SJSA1 (cell line): ENCODE measurements at places on chromosomes 7 and 10. TPM values are rescaled to one million over a fixed set of nuclear protein-coding genes. Genes with fewer than 3 reads are reported as not detected.

DNA sequence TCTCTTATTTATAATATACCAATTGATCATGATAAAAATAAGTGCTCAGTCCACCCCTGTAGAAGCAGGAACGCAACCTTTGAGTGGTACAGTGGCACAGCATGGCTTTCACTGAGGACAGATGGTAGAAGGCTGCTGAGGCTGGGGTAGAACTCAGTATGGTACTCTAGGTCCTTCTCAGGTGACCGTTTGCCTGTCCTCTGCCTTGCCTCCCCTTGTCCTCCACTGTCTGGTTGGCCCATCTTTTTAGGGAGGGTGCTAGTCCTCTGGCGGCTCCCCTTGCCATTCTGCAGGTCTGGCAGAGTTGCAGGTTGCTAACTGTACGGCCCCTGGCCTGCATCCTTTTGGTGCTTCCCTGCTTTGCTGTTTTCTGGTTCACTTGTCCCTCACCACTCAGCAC is 27.3 kb downstream of the SLC18A2 start:
- DNase-seq, result no peak

MMD2 gene
- total RNA-seq, result not detected in 2 replicates

GRCh38 chr7:10888861-10889260 is 84.8 kb upstream of the PHF14 start:
- no peak for DNase-seq

DNA sequence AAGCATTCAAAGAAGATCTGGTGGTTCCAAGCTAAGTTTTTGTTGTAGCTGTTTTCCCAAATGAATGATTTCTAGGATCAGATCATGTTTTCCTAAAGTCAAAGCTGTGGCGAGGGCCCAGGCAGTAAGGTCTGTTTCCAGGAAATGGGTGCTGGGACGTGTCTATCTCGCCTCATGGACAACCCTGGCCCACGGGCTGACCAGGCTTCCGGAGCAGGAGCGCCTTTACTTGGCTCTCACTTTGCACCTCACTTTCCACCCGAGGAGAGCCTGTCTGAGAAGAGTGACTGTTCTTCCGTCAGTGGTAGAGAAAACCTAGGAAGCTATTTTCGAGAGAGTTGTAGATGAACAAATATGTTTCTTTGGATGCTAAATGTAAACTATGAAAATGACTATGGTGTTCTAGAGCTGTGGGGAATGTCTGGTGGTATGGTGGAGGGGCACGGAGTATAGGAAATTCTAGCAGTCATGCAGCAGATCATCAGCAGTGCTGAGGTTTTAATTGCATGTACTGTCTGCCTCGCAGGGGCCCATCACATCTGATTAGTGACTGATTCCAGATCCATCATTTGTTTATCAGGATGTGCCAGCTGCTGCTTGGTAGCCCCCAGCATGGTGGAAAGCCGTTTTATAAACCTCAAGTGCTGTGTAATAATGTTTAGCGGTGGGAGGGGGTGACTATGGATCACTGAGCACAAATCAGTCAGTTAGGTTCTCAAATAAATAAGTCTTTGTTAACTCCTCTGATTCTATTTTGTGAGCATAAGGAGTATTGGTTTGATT is 66.6 kb downstream of the VWC2 start:
- DNase-seq, result no peak

RAPGEF5 gene
- total RNA-seq, result 0.03 and 0.97 TPM in 2 replicates

TRIM74 gene
- not detected in 2 replicates for total RNA-seq

DNA sequence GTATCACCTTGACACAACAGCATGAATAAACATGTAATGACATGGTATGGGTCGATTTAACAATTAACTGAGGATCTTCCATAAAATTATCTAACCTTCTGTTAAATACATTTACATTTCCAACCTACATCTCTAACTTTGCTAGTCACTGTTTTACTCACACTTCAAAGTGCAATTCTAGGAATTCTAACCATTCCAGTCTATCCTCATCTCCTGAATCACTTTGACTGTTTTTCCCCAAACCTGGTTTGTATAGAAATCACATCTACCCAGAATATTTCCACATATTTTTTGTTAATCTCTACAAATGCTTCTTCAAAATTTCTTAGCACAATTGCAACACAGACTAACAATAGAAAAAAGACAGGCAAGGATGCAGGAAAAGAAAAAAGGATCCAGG is 6.2 kb downstream of the ABI1 start:
- no peak for DNase-seq

DNA sequence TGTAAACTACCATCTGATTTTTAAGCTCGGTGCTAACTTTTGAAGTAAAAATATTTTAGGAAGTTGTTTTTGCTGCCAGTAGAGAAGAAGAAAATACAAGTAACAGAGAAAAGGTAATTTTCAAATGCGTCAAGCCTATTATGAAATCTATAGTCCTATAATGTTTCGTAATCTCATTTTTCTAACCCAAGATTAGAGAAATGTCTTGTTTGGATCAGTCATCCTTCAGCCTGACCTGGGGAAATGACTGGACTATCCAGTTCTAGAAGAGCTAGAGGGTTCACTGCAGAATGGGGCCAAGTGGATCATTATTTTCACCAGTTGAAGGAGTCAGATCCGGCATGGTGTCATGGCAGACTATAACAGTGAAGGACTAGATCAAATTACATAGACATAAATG is 62.7 kb upstream of the FGL2 start:
- DNase-seq, result no peak

- no peak for DNase-seq
Observed at GRCh38 chr10:84329196-84329611, 815 bp downstream of the CCSER2 start.

DNA sequence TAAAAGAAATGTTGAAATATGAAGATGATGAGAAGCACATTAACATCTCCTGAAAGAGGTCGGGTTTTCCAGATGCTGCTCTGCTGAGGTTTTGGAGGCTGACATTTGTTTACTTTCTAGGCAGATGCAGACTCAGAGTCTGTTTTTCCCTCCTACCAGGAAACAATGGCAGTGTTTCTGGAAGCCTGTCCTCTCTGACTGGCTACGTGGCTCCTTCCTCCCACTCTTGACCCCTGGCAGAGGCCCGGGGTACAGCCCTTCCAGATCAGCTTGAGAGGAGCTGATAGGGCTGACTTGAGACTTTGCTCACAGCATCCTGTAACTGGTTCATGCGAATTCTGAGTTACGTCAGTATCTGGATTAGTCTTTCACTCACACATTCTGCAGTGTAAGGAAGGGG is 41.1 kb upstream of the IL15RA start:
- no peak for DNase-seq

- no peak for DNase-seq
Observed at GRCh38 chr10:89887830-89888229, 186.4 kb downstream of the KIF20B start.

ANKRD61 gene
- total RNA-seq, result 0.42 TPM in 1 of 2 replicates, not detected in the other

THSD7A gene
- total RNA-seq, result not detected in 2 replicates

DNA sequence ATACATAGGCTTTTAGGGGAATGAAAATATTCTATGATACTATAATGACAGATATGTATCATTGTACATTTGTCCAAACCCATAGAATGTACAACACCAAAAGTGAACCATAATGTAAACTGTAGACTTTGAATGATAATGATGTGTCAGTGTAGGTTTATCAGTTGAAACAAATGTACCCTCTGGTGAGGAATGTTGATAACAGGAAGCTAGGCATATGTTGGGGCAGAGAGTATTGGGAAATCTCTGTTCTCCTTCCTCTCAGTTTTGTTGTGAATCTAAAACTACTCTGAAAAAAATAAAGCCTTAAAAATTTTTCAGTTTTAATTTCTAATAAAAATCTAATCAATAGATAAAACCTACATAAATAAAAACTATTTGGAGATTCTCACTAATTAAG is 36.9 kb downstream of the C1GALT1 start:
- DNase-seq, result no peak

SFXN2 gene
- total RNA-seq, result 1.1 and 3.1 TPM in 2 replicates

GRCh38 chr10:54880996-54881395 is 80.0 kb upstream of the PCDH15 start:
- no peak for DNase-seq

OPN1SW gene
- total RNA-seq, result not detected in 2 replicates

- no peak for DNase-seq
Observed at GRCh38 chr7:137390076-137390475, 46.5 kb upstream of the PTN start.

DDX21 gene
- total RNA-seq, result 104 and 116 TPM in 2 replicates

DNA sequence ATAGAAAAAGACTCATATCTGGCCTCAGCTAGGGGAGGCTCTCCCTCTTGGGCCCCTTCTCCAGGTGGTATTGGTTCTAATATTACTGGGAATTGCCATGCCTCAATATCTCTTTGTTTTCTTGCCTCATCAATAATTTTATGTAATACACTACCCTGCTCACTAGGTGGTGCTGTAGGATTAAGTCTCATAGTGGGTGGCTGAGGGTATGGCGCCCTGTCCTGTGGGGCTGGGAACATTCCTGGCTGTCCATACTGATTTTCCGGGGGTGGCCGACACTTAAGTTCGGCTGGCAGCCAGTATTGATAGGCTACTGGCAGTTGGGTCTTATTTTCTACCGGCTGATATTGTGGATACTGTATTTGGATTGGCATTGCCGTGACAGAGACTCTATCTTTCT is 9.0 kb upstream of the TAS2R3 start:
- no peak for DNase-seq

DNA sequence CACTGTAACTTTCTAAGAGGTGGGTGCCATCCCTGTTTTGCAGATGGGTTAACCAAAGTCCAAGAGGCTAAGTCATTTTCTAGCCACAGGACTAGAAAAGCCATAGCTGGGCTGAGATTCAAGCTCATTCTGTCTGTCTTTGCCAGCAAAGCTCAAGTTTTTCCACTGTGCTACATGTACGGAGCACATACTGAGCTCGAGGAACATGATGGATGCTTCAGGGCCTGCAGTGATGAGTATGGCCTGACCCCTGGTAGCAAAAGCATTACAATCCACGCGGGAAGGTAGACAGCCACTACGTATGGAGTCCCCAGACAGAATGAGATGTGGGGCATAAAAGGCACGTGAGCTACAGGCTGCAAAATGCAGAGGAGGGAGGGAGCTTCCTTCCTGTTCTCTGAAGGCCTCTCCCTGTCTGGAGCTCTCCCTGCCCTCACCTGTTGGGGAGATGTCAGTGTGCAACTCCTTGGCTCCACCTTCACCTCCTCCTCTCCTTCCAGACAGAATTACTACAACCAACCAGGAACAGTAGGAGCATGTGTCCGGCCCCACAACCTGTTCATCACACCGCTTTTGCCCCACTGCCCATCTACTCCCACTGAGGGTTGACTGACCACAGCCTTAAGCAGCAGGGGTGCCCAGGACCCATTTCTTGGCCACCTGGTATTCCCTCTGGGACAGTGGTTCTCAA is 16.4 kb downstream of the ITPRIP start:
- no peak for DNase-seq
